ENCODE measurements at places on chromosomes 5 and 9.

- no peak for DNase-seq
These were observed 596.9 kb downstream of the PDE4D start for GRCh38 chr5:59296317-59297264.

DNA sequence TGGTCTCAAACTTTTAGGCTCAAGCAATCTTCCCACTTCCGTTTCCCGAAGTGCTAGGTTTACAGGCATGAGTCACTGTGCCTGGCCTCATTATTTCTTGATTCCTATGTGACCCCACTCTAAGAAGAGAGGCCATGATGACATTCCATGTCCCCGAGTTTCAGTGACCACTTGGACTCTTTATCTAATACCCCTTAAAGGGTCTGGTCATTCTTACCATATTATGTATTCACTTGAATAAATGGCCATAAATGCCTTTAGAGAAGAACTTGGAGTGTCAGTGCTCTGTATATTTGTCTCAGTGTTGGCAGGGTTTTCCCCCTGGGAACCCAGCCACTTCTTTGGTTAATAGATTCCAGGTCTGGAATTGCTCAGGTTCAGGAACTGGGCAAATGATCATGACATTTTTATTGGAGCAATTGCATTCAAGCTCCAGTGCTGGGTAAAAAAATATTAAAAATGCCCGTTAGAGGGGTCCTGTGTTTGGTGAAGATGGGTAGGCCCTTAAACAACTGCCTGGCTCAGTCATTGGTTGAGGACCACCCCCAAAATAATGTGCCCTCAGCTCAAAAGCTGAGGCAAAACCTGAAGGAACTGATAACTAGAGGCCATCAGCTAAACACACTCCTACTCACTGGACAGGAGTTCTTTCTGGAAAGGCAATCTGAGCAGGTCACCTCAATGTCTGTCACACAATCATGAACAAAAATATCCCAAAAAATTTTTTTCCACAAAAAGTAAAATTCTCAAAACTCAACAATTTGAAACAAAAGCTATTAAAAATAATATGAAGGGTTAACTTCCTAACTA, 186.6 kb upstream of the ZNF608 start:
- DNase-seq, result no peak

DNA sequence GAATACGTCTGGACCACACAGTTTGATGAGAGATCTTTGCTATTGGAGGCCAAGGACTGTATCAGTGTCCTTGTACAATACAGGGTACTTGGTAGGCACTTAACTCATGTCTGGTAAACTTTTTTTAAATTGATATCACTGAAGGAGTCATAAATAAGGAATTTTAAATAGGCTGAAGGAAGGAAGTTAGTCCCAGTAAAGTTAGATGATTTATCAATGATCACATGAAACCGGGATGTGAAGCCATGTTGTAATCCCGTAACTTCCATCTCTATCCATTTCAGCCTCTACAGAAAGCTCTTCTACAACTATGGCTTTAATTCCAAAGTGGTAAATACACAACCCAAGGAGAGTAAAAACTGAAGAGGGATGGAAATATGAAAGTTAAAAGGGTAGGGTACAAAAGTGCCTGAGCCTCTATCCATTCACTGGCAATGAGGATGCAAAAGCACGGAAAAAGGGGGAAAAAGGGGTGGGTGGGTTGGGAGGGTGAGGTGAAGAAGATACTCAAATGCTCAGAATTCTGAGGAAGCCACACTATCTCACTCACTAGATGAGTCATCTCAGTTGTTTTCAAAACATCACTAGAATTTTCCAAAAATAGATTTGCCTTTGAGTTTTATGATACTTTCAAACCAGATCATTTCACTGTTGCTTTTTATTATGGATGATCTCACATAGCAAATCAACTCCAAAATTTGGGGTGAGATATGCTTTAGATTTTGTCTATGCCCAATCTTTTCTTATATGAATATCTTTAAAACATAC, 1053.5 kb downstream of the NR2F1-AS1 start:
- no peak for DNase-seq

DNA sequence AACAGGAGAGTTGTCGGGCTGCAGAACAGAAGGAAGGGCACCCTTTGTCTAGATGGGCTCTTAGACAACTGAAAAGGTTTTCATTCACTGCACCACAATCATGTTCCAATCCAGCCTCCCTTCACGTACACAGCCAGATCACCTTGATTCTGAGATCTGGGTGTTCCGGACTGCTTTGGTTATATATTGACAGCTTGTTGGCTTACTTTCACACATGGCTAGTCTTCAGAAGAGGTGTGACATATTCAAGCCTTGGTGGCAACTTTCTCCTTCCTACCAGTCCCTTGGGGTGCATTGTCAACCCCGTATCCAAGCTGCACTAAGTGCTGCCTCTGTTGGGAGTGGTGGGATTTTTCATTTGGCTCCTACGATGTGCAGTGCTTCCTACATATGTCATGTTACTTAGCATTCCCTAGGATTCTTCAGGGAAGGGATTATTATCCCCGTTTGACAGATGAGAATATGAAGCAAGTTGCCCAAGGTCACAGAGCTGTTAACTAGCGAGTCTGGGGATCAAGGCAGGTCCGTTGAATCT, 100.6 kb downstream of the LIFR start:
- no peak for DNase-seq

GRCh38 chr5:99587983-99588382, 659.2 kb upstream of the CHD1 start:
- no peak for DNase-seq

GRCh38 chr5:151720215-151720614, 33.5 kb upstream of the SPARC start:
- no peak for DNase-seq

- no peak for DNase-seq
These were observed 35.1 kb upstream of the ADRB2 start for GRCh38 chr5:148791334-148791667.

- peak; percentile 44 for DNase-seq
These were observed 287.8 kb downstream of the TLR4 start for GRCh38 chr9:117992006-117992405.

- no peak for DNase-seq
These were observed 32.9 kb upstream of the STX17 start for GRCh38 chr9:99873531-99873930.

DNA sequence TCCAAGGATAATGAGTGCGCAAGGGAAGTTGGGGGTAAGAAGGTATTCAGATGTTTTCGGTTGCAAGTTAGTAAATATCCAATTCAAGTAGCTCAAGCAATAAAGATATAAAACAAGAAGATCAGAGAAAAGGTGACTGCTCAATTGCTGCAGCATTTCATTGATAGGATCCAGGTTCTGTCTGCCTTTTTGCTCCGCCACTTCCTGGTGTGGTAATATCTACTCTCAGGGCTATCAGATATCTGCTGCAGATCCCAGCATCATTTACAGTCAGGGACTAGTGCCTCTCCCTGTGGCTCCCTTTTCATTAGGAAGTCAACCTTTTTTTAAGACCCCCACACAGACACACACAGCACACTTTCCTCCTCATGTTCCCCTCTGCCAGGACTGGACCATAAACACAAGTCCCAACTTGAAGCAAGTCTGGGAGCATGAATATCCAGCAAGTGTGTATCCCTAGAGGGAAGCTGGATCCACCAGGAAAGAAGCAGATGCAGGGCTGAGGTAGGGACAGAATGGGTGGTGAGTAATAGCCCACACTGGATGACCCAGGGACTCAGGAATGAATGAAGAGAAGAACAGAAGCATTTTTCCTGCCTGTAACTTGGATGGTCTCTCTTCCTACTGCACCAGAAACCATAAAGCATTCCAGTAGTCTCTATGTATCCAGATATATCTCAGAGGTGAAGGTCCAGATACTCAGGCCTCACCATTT, 53.7 kb downstream of the ZNF622 start:
- no peak for DNase-seq

DNA sequence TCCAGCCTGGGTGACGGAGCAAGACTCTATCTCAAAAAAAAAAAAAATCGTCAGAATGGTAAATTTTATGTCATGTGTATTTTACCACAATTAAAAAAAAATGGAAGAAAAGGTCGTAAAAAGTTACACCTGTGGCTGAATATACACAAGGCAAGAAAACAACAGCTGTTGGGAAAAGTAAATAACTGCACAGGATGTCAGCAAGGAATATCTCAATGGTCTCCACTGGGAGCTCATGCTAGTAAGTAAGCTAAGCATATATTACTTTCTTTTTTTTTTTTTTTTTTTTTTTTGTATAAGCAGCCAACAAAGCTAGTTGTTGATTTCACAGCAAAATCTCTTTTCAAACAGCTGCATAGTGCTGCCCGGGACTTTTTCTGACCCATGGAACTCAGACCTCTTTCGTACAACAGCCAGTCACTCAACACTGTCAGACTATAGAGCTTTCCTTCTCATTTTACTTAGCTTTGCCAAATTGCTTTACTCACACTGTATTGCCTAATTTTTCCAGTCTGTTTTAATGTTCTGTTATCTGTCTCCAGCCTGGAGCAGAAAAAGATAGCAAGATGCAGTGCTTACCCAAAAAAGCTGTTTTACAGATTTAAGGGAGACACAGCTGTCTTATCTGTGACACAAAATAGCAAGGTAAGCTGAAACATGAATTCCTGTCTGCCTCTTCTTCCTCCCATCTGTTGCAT, 175.9 kb downstream of the ENC1 start:
- DNase-seq, result no peak

DNA sequence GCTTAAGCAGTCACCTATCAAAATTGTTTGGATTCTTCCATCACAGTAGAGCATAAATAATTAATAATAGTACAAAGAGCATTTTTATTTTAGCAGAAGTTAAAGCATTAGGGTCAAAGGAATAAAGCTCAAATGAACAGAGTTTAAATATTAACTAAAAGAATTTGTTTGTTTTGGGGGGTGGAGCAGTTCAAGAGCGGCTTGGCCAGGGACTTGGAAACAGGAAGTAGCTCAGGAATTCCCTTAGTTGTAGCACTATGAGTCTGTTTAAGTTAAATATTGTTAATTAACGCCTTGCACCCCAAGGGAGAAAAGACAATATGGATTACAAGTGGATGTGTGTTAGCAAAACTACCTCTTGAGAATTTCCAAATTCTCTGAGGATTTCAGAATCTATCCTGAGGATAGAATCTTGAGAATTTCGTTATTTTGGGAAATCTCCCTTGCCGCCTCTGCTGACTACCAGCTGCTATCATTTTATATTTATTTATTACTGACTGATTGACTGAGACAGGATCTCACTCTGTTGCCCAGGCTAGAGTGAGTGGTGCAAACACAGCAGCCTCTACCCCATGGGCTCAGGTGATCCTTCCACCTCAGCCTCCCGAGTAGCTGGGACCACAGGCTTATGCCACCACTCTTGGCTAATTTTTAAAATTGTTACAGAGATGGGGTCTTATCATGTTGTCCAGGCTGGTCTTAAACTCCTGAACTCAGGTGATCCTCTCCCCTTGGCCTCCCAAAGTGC, 96.7 kb upstream of the CHD1 start:
- DNase-seq, result no peak

- DNase-seq, result peak; percentile 81
These were observed 83.6 kb upstream of the TNFSF8 start for GRCh38 chr9:115013998-115014397.

GRCh38 chr5:169160405-169160901, 140.5 kb downstream of the SLIT3 start:
- DNase-seq, result no peak

DNA sequence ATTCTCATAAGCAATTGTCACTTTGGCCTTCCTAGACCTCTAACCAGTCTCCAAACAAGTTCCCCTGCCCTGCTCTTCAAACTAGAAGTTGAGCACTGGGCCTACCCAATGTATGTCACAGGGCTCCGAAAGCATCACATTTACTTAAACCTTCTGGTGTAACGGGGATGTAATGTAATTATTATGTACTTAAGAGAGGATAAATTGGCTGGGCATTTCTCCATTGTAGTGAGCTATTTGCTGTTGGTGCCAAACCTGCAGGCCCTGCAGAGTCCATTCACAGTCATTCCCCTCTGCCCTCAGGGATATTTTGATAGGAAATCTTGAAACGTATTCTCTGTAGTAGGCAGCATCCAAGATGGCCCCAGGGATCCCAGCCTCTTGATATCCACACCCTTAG, 64.2 kb upstream of the GNE start:
- no peak for DNase-seq

GRCh38 chr9:109488791-109489492, 9.2 kb downstream of the PTPN3 start:
- no peak for DNase-seq

DNA sequence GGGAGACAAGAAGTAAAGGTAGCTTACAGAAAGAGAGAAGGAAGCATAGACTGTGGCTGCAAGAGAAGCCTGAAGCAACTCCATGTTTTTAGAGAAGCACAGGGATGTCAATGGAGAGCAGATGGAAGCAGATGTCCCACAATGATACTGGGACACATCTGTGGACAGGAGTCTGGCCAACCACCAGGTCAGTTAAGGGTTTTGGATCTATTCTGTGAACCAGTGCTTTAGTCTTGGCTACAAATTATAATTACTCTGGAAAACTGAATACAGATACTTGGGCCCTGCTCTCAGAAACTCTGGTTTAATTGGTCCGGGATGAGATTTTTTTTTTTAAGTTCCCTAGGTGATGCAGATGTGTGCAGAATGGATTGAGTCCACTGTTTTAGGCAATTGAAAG, 592.8 kb downstream of the CSNK1G3 start:
- DNase-seq, result no peak

- peak; percentile 27 for DNase-seq
These were observed 173.0 kb upstream of the DAPK1 start for GRCh38 chr9:87324613-87325194.

GRCh38 chr5:140018517-140018916, 24.6 kb downstream of the NRG2 start:
- DNase-seq, result no peak

GRCh38 chr9:135826188-135826545, 81.2 kb downstream of the CAMSAP1 start:
- DNase-seq, result no peak

GRCh38 chr5:145495741-145496140, 339.4 kb downstream of the PRELID2 start:
- no peak for DNase-seq

DNA sequence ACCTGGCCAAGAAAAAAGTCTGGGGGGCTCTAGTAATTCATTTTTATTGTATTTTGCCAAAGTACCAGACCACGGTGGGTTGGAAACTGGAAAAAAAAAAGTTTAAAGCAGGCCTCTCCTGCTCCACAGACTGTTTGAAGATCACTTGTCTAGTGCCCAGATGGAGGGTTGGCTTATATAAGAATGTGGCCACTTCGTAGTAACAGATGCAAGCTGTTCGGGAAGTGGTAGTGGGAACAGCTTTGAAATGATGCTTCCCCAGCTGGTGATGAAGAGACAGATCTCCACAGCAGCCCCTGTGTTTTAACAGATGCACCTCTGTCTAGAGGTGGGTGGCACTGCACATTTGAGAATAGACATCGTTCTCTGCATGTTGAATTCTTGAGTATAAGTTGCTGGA, 54.3 kb upstream of the DMRT3 start:
- no peak for DNase-seq

- DNase-seq, result peak; percentile 78
These were observed at the start of gene CCDC171 for GRCh38 chr9:15552636-15553527. CCDC171 (plus strand) TSS chr9:15553043; CDS start chr9:15564089, 11,046 bp downstream.
